Psoas muscle (tissue), 8 donors: ENCODE measurements at places on chromosomes 16 and 17.

DNA sequence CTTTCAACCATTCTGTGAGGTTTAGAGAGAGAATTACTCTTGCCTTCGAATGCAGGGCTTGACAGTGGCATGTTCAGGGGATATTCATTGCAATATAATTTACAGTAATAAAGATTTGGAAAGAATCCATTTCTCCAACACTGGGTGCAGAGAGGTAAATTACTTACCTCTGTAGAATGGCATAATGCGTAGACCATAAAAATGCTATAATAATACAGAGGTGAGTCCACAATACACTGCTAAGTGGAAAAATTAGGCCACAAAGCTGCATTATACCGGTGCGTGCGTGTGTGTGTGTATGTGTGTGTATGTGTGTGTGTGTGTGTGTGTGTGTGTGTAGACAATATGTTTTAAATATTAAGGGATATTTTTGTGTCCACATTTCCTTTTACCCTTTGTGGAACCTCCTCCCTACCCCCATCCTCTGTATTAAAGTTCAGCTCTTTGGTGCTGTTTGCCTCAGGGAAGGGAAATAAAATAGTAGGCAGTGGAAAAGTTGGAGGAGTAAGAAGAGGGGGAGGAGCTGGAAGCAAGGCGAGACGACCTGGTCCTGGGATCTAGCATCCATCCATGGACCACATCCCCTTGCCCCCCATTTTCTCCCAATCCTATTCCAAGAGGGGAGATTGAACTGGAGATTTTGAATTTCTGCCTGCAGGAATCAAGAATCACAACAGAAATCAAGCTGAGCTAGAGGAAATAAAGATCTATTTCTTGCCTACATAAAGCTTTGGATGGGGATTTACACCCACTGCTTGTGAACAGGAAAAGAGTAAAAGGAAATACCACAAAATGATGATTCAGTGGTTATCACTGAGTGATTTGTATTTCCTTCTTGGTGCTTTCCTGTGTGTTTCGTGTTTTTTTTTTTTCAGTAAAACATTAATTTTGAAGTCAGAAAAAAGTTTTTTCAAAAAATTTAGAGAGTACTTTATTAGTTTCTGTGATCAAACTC, 124.8 kb downstream of the RGS9 start:
- H3K36me3 ChIP-seq: no peaks in the 10 kb centered on the region
- H3K27me3 ChIP-seq: peaks cover 4% of the 10 kb centered on the region
- no peaks in the 10 kb centered on the region for H3K4me1 ChIP-seq
- no peak overlapping the region for H3K4me3 ChIP-seq
- DNase-seq: no peak
- no peak overlapping the region for H3K27ac ChIP-seq

DNA sequence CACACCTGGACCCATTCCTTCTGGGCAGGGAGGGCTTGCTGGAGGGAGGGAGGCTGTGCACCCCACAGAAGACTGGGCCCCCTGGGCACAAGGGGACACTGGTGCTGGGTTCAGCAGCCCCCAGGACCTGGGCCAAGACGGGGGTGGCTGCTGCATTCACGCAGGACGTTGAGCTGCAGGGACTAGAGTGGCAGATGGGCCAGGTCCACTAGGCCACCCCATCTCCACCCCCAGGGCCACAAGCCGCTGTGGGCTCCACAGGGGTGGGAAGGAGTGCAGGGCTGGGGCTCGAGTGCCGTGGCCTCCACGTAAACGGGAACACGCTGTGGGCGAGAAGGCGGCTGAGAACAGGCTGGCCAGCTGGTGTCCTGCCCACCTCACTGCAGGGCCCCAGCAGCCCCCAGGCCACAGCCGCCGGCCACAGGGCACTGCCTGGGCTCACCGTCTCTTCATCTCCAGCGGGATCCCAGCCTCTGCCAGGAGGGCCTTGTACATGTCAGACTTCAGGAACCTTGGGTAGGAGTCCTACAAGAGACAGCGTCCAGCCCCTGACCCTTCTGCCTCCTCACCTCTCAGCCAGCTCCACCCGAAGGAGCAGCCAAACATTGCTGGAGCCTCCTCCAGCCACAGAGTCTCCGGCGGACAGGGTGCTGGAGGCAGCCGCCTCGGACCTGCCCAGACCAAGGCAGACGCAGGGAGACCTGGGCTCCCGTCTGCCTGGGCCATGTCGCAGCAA, 6.5 kb downstream of the RGS11 start:
- H3K27me3 ChIP-seq: peaks cover 3% of the 10 kb centered on the region
- no peaks in the 10 kb centered on the region for H3K4me1 ChIP-seq
- H3K4me3 ChIP-seq: no peak overlapping the region
- peaks cover 19% of the 10 kb centered on the region for H3K36me3 ChIP-seq
- DNase-seq: peak; percentile 47

DNA sequence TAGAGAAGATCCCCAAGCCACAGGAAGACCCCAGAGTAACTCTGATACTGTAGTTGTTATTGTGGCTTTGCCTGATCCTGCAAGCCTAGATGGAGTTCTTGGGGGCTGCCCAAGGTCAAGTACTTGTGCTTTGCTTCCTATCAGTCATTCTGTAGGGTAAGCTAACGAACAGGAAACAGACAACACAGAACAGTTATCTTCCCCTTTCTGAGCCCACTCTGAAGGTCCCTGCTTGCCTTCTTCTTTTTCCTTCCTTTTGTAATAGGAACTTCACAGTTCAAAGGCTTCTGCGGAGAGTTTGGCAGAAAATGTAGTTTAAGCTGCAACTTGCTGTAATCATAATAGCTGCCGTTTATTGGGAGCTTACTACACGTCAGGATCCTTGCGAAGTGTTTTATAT, 494.1 kb upstream of the ERCC4 start:
- H3K36me3 ChIP-seq: no peaks in the 10 kb centered on the region
- no peak overlapping the region for H3K27ac ChIP-seq
- H3K27me3 ChIP-seq: peaks cover 2% of the 10 kb centered on the region
- no peaks in the 10 kb centered on the region for H3K4me1 ChIP-seq
- DNase-seq: no peak
- H3K4me3 ChIP-seq: no peak overlapping the region

DNA sequence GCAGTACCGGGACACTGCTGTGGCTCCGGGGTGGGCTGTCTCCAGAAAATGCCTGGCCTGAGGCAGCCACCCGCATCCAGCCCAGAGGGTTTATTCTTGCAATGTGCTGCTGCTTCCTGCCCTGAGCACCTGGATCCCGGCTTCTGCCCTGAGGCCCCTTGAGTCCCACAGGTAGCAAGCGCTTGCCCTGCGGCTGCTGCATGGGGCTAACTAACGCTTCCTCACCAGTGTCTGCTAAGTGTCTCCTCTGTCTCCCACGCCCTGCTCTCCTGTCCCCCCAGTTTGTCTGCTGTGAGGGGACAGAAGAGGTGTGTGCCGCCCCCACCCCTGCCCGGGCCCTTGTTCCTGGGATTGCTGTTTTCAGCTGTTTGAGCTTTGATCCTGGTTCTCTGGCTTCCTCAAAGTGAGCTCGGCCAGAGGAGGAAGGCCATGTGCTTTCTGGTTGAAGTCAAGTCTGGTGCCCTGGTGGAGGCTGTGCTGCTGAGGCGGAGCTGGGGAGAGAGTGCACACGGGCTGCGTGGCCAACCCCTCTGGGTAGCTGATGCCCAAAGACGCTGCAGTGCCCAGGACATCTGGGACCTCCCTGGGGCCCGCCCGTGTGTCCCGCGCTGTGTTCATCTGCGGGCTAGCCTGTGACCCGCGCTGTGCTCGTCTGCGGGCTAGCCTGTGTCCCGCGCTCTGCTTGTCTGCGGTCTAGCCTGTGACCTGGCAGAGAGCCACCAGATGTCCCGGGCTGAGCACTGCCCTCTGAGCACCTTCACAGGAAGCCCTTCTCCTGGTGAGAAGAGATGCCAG, 12.9 kb downstream of the STH start:
- no peaks in the 10 kb centered on the region for H3K27me3 ChIP-seq
- H3K4me1 ChIP-seq: peaks cover 11% of the 10 kb centered on the region
- no peak overlapping the region for H3K27ac ChIP-seq
- no peaks in the 10 kb centered on the region for H3K36me3 ChIP-seq
- no peak overlapping the region for H3K4me3 ChIP-seq

DNA sequence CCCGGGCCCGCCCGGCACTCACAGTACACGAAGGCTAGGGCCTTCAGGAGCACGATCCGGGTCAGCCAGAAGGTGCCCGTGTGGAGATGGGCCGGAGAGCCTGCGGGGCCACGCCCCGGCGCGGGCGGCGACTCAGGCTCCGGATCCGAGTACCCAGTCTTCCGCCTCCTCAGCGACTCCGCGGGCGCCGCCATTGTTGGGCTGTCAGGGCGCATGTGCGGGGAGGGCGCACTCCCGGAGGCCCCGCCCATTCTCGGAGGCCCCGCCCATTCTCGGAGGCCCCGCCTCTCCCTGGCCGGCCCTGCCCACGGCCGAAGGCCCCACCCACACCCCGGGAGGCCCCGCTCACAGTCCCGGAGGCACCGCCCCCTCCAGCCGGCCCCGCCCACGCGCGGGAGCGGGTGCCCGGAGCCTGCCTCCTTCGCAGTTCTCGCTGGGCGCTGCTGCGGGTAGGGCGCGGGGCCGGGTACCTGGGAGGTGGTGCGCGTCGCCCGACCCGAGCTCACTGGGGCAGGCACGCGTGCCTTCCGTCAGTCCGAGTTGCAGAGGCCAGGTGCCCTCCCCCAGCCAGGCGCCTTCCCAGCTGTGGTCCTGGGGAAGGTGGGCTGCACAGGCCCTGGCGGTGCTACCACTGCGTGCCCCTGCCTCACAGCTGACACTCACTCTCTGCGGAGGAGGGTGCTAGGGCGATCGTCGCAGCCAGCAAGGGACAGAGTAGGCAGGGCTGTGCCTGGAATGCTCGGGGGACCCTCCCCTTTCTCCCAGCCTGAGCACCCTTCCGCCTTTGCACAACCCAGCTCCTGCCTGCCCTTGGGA, at the start of gene LMF1:
LMF1 (minus strand) TSS at position 219 of the 816 bp plus-strand sequence; CDS start at position 215, 4 bp downstream.
- H3K27ac ChIP-seq: peak within 1 kb of the TSS; percentile 86
- peak within 1 kb of the TSS; percentile 96 for H3K4me3 ChIP-seq

GRCh38 chr17:4766723-4767122, 5.0 kb upstream of the TM4SF5 start:
- H3K36me3 ChIP-seq: no peaks in the 10 kb centered on the region
- H3K4me1 ChIP-seq: no peaks in the 10 kb centered on the region
- no peak overlapping the region for H3K4me3 ChIP-seq
- no peak for DNase-seq
- H3K27ac ChIP-seq: no peak overlapping the region

GRCh38 chr17:31389657-31390381, 1.7 kb upstream of the RAB11FIP4 start:
- no peak overlapping the region for H3K27ac ChIP-seq
- DNase-seq: no peak
- no peaks in the 10 kb centered on the region for H3K4me1 ChIP-seq
- H3K36me3 ChIP-seq: no peaks in the 10 kb centered on the region

GRCh38 chr16:84786605-84787262, 33.1 kb upstream of the CRISPLD2 start:
- H3K4me3 ChIP-seq: no peak overlapping the region
- H3K27ac ChIP-seq: no peak overlapping the region
- no peak for DNase-seq
- no peaks in the 10 kb centered on the region for H3K36me3 ChIP-seq
- H3K4me1 ChIP-seq: no peaks in the 10 kb centered on the region

- H3K4me1 ChIP-seq: peaks cover 6% of the 10 kb centered on the region
- DNase-seq: no peak
- no peak overlapping the region for H3K27ac ChIP-seq
- H3K27me3 ChIP-seq: peaks cover 2% of the 10 kb centered on the region
- no peaks in the 10 kb centered on the region for H3K36me3 ChIP-seq
- H3K4me3 ChIP-seq: no peak overlapping the region
These were observed 4.7 kb upstream of the KDM8 start for GRCh38 chr16:27198451-27199234.

GRCh38 chr17:63082273-63082861, 116.3 kb downstream of the TANC2 start:
- H3K36me3 ChIP-seq: no peaks in the 10 kb centered on the region
- no peak for DNase-seq
- no peaks in the 10 kb centered on the region for H3K4me1 ChIP-seq
- H3K27me3 ChIP-seq: no peaks in the 10 kb centered on the region
- H3K27ac ChIP-seq: no peak overlapping the region
- no peak overlapping the region for H3K4me3 ChIP-seq
